CD4-positive, alpha-beta T cell treated with Interleukin-17A for 4 hours (primary cell): ENCODE measurements at places on chromosomes 11 and 22.

DNA sequence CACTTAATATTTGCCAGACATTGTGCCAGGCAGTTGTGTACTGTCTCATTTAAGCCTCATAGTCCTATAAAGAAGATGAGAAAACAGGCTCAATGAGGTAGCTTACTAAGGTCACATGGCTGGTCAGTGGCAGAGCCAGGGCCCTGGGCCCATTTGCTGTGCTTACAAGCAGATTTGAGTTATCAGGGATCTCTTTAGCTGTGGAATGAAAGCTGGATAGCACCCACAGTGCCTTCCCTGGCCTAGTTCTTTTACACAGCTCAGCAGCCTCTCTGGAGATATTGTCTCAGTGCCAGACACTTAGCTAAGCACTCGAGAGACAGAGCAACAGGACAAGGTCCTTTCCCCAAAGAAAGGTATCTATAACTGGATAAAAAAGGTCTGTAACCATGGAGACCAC lies 6.1 kb downstream of the TMEM86A start:
- DNase-seq: no peak

DNA sequence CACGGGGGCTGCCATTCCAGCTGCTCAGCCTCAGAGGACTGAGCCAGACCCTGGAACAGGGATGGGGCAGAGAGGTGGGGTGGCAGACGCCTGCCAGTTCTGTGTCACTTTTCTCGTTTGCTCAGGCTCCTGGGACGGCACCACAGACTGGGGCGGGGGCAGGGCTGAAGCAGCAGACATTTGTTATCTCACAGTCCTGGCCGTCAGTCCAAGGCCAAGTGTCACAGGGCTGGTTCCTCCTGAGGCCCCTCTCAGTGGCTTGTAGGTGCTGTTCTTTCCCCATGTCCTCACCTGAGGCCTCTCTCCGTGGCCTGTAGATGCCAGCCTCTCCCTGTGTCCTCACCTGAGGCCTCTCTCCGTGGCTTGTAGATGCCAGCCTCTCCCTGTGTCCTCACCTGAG lies 24.7 kb downstream of the TPCN2 start:
- no peak for DNase-seq

GRCh38 chr11:1119604-1120146 lies 38.1 kb upstream of the MUC5AC start:
- no peak for DNase-seq

DNA sequence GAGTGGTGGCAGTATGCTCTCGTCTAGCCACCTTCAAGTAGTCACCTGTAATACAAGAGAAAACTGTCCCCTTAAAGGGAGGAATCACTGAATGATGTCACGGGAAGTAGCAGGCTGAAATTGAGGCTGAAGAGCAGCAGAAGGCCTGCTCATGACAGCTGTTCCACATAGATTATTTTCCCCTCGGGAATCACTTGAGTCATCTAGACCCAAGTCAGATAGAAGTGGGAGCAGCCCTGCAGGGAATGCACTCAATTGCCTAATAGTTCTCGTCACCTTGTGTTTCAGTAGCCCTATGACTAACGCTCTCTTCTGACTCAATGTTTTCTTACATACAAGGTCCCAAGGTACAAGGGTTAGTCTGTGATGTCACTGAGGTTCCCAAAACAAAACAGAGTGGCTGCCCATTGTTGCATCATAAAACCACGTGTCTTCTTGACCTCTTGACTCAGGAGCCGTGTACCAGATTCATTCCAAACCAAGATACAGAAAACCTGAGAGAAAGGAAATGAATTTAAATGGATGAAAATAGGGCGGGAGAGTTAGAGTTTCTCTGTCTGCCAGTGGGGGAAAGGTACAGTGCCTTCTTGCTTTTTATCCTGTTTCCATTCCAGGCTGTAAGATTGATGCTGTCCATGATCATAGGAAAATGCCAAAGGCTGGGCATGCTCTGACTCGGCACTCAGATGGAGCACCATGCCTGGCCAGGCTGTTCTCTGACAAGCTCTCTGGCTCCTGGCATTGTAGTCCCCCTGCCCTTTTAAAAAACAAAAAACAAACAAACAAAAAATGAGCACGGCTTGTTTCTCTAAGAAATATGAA lies 21.6 kb upstream of the C11orf96 start:
- no peak for DNase-seq

DNA sequence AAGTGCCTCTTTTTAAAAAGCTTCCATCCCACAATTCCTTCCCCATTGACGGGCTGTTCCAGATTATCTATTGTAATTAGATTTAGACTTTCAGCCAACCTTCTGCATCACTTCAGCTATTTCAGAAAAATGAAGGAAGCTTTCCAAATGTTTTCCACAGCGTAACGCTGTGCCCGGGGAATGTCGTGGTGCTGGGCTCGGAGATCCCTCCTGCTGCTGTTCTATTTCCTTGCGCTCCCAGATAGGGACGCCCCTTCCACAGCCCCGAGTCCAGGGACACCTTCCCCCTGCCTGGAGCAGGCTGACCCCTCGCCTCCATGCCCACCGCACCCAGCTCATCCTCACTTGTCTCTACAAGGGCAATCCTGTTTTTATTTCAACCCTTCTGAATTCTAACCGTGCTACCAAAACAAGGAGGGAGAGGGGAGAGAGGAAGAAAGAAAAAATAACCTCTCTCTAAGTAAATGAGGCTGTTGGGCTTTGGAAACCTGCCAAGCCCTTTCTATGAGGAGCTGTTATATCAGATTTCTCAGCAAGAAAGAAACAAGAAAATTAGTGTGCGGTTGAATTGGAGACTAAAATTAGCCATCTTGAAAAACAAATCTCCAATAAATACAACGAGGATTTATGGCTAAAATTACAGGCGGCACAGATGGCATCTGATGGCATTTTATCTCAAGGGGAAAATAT lies 366.9 kb downstream of the BRD1 start:
- DNase-seq: no peak

- no peak for DNase-seq
Measured at GRCh38 chr11:131378931-131379330, 8.5 kb downstream of the NTM start.

GRCh38 chr11:45000918-45001317 lies 50.2 kb upstream of the TP53I11 start:
- DNase-seq: no peak

GRCh38 chr11:69746140-69746539 lies 29.0 kb downstream of the FGF4 start:
- DNase-seq: no peak

- no peak for DNase-seq
Measured at GRCh38 chr11:129291546-129291945, 84.1 kb upstream of the BARX2 start.

DNA sequence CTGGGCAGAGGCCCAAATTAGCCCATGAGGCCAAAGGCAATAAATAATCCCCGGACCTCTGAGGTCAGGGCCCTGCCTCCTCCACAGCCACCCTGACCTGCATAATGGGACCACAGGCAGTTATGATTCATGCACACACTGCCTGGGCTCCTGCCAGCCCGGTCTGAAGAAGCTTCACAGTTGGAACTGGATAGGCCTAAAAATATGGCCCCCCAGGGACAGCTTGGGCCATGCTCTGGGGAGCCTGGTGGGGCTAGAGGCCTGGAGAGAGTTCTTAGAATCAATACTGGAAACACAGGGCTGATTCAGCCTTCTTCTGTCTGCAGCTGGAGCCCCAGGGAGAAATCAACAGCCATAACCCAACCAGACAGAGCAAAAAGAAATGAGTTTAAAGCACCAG lies 112.8 kb upstream of the CADM1 start:
- DNase-seq: no peak

GRCh38 chr11:43987384-43988039 lies 45.1 kb downstream of the C11orf96 start:
- DNase-seq: no peak

- no peak for DNase-seq
Measured at GRCh38 chr11:8793114-8793777, 110.7 kb downstream of the RPL27A start.

DNA sequence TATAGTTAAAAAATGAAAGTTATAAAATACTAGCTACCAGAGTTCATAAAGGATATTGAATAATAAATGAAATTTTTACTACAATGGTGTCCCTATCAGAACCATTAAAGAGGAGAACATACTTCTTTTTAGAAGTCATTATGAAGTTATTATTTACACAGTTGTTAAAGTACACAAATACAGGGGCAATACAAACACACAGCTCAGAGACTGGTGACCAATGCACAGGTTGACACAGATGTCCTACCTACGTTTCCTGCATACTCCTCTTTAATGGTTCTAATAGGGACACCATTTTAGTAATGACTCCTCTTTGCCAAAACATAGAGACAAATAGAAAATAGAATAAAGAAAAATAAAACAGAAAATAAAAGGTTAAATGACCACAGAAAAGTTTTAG lies 10.1 kb downstream of the NLRP10 start:
- no peak for DNase-seq

- DNase-seq: no peak
Measured at GRCh38 chr22:45690008-45690407, 18.4 kb downstream of the ATXN10 start.

- DNase-seq: no peak
Measured at GRCh38 chr11:57645689-57646085, 4.0 kb downstream of the YPEL4 start.

- DNase-seq: no peak
Measured at GRCh38 chr11:12001186-12001585, 7.2 kb downstream of the DKK3 start.

GRCh38 chr22:45454275-45454674 lies 40.8 kb downstream of the RIBC2 start:
- no peak for DNase-seq
